ENCODE measurements at places on chromosomes 5 and 9.

- DNase-seq: peak; percentile 72
Observed at GRCh38 chr9:95055851-95056551, 261.5 kb downstream of the FANCC start.

DNA sequence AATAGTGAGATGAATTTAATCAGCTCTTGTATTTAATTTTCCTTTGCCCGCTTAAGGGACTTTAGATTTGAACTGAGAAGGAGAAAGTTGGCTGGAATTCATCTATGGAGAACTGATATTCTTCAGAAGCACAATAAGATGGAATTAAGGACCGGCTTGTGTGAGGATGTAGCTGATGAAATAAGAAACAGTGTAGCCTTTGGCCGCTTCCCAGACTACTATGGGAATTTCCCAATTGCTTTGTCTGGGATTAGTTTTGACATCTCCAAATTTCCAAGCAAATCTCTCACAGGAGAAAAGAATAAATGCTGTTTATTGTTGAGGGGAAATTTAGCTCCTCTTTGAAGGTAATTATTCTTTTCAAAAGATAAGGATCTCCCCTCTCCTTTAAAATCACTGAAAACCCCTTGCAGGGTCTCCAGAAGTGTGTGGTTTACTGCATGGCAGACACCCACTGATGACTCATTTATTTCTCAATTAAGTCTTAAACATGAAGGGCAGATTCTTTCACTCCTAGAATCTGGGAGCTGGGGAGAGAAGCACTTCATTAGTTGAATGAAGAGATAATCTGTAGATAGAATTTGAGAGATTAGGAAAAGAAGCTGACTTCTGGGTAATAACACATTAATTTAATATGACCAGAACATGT is 606.5 kb upstream of the ADAMTS16 start:
- no peak for DNase-seq

- no peak for DNase-seq
Observed at GRCh38 chr9:99785010-99785590, 36.6 kb upstream of the NR4A3 start.

DNA sequence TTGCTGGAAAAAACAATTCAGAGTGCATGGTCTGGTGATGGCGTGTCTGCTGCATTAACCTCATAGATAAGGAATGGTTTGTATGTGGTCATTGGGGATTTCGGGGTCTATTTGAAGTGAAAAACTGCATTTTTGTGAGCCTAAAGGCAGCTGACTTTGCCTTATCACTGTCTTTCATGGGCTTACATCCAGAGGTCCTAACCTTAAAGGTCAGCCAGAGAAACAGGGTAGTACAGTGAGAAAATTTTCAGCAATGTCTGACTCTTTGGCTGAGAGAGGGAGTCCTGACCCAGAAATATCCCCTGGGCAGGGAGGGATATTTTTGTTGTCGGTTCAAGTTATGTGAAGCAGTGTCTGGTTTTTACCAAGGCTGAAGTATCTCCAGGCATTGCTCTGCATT is 5.7 kb downstream of the PCSK5 start:
- DNase-seq: peak; percentile 56

DNA sequence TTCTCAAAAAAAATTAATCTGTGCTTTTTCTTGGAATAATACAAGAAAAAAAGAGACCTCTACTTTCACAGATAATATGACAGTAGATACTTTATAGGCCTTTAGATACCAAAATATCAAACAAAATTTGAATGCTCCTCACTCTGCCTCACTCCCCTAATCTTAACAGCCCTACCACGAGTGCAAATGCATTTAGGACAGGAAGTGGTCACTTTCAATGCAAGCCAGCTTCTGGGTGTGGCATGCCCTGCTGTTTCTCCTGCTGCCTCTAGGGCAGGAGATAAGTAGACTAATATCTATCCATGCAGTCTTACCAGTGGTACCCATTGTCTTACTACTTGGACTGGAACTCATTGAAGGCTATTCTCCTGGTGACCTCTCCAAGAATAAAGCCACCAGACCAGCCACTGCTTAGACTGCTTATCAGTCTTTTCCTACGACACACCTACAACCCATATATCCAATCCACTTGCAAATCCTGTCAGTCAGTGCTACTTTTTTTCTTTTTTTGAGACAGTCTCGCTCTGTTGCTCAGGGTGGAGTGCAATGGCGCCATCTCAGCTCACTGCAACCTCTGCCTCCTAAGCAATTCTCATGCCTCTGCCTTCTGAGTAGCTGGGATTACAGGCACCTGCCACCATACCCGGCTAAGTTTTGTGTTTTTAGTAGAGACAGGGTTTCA is 23.0 kb downstream of the FRRS1L start:
- DNase-seq: peak; percentile 47

DNA sequence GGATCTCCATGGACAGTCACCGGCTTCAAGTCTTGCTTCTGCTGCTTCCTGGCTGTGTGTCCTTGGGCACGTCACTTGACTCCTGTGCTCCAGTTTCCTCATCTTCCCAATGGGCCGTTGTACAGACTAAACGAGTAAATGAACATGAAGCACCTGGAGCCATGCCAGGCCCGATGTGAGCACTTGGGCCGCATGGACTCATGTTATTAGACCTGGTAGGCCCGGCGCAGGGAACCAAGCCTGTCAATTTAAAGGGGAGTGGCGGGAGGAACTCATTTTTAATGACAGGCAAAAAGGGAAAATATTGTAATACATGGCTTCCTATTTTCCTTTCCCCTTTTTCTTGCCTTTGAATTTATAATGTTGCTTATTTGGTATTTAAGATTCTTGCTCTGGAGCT is 47.5 kb downstream of the TENT4A start:
- DNase-seq: no peak

DNA sequence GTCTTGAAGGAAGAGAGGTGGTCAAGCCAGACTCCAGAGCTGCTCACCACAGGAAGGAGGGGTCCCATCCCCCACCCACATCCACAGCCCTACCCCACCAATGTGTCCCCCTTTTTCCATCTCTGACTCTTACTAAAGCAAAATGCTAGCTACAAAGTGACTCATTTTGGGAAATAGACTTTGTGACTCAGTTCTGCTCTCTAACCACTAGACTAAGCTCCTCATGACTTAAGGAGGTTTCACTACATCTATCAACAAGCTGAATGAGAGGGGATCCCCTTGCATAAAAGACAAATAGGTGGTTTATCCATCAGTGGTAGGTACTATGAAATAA is 35.1 kb upstream of the ADRB2 start:
- no peak for DNase-seq

- no peak for DNase-seq
Observed at GRCh38 chr5:168939887-168940544, 360.8 kb upstream of the PANK3 start.

- DNase-seq: peak; percentile 95
Observed at GRCh38 chr9:16627967-16628366, 242.5 kb downstream of the BNC2 start.

All from choroid plexus epithelial cell (primary cell).